GM23248 (cell line): ENCODE measurements at places on chromosomes 11 and 22. TPM values are rescaled to one million over a fixed set of nuclear protein-coding genes. Genes with fewer than 3 reads are reported as not detected.

The NPTXR gene
- polyA plus RNA-seq, result 0.99 TPM in 2 replicates

DNA sequence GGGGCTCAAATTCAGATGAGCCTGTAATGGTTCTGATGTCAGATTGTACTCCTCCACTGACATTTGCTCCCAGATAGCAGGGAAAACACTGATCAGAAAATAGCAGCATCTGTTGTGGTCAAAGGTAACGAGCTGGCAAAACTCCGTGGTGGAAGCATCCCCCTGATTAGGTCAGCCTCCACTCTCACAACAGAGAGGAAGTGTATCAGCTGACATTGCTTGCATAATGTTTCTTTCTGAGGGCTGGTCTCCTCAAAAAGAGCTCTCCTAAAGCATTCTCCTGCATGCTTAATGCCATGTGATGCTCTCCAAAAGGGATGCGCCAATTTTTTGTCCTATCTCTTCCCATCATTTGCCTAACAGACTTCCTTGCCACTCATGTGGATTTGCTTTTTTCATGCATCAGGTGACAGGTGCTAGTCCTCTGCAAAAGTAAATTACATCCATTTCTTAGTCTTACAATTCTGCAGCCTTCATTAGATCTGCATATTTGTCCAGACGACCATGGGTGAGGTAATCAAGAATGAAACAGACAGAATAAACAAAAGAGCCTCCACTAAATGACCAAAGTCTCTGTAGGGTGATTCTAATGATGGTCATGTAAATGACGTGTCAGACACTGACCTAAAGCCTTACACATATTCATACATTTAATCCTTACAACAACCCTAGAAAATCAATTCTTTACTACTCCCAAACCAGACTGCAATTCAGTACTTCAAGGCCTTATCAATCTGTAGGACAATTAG lies 6.4 kb upstream of the TENM4 start:
- no peak for DNase-seq

The C11orf91 gene
- polyA plus RNA-seq, result not detected in 2 replicates

GRCh38 chr11:69270941-69271340 lies 23.0 kb upstream of the MYEOV start:
- DNase-seq, result no peak

DNA sequence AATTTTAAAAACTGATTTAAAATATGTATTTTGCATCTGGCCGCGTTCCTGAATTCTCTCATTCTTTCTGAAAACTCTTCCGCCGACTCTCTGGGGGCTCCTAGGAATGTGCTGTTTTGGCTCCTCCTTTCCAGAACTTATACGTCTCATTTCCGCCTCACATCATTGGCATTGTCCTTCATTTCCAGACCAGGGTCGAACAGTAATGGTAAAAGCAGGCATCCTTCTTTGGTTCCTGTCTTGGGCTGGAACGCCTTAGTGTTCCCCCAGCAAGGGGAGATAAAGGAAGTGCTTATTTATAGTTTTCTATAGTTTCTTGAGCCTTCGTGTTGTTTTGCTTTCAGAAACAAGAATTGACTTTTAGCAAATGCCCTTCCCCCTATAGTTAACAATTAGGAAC lies 10.9 kb upstream of the TNNT3 start:
- no peak for DNase-seq

- no peak for DNase-seq
These were observed 894.2 kb downstream of the NTM start for GRCh38 chr11:132264616-132265015.

DNA sequence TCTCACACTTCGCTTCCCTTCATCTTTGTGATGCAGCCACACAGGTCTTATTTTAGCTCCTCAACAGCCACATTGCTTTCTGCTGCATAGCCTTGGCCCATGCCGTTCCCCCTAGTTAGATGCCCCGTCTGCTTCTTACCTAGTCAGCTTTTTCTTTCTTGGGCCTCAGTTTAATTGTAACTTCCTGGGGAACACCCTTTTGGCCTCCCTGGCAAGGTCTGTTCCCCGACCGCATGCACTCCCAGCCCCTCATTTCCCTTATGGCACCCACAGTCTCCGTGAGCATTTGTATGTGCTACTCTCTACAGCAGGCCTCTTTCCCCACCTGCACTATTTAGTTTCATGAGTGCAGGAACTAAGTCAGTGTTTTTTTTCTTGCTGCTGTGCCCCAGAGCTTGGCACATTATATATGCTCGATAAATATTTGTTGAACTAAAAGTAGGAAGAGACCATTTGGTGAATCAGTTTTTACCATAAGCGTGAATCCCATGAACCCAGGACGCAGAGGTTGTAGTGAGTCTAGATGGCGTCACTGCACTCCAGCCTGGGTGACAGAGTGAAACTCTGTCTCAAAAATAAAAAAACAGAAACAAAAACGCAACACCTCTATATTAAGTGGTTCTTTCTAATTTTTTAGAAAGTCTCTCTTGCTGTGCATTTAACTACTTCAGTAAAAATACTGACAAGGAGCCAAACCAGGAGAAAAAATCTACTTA lies 38.5 kb downstream of the TNRC6B start:
- no peak for DNase-seq
